NT2/D1 (cell line): ENCODE measurements at places on chromosomes 6 and 20.

GRCh38 chr6:39402239-39402751 lies 79.8 kb upstream of the KCNK16 start:
- no peak for DNase-seq

GRCh38 chr6:2725999-2726567 lies 24.6 kb downstream of the MYLK4 start:
- no peak for DNase-seq

DNA sequence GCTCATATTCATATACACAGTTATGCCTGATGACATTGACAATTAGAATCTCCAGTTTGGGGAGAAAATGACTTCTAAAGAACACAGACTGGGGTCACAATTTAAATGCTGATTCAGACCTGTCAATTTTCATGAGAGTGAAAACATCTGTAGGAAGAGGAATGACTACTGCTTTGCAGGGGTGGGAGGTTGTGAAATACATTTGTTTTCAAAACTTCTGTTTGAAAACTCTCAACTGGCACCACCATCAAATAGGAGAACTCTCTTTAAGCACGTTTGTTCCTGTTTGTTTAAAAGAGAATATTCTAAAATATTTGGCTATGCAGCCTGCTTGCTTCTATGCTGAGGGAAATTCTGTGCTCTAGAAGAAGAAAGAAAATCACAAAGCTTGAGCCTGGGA lies 50.8 kb upstream of the ADGRF5 start:
- no peak for DNase-seq

DNA sequence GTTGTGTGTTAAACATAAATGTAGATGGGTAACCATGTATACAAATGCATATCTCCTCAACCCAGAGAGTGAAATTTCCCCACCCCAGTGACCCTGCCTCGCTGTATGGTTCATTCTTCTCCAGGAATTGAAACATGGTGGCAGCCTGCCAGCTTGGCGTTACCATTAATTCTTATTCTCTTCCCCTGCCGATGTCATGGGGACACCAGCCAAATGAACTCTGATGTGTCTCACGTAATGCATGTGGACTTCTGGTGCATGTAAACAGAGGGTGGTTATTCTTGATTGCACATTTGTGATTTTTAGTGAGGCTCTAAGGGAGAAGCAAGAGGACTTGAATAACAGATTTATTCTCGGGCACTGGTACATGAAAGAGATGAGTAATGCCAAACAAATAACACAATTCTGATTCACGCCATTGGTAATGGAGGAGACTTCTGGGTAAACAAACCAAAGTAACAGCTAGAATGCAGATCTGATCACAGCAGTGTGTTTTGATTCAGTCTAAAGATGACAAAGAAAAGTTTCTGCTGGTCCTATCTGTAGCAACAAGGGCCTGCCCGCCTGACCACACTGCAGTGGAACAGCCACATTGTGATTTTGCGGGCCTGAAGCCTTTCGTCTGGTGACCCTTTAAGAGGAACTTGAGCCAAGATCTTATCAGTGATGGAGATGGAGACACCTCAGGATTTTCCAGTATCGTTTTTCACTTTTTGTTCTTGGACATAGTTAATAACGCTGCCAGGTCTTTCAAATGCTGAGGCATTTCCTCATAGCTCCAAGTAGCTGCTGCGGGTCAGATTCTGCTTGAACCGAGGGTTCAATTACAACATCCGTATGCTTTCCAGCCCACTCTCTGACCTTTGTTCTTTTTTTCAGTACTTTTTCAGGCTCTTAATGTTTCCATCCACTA lies 171.8 kb upstream of the AKAP12 start:
- no peak for DNase-seq

DNA sequence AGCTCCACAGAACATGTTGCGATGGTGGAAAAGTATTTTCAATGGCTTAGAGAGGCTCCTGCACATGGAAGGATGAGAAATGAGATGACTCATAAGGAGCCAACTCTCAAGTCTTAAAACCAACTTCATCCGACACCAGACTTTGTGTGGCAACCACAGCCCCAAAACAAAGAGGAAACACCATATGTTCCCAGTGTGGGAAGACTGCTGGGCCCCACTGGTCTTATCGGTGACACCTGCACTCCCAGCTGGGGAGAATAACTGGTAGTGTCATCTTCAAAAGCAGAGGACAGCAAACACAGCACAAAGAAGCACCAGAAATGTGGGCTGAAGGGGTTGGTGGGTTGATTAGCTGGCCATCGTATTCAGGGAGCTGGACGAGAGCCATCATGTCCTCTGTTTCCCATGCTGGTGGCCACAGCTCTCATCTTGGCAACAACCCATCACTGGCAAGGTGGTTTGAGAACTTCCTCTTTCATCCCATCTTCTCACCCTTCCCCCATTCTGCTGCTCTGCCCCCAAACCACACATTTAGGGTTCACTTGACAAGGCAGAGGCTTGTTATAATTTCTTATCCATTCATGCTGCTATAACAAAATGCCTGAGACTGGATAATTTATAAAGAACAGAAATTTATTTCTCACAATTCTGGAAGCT lies 46.0 kb upstream of the TASP1 start:
- DNase-seq, result no peak

- no peak for DNase-seq
Observed at GRCh38 chr6:56689663-56690062, 47.0 kb upstream of the DST start.

- no peak for DNase-seq
Observed at GRCh38 chr6:68615938-68616337, 19.1 kb upstream of the ADGRB3 start.

GRCh38 chr6:72890233-72890632 lies 268.4 kb downstream of the KCNQ5 start:
- no peak for DNase-seq

- no peak for DNase-seq
Observed at GRCh38 chr6:113653275-113653674, 203.9 kb upstream of the MARCKS start.

GRCh38 chr6:150831577-150831976 lies 33.9 kb upstream of the MTHFD1L start:
- no peak for DNase-seq

- no peak for DNase-seq
Observed at GRCh38 chr20:62068997-62069396, 3.3 kb upstream of the TAF4 start.

DNA sequence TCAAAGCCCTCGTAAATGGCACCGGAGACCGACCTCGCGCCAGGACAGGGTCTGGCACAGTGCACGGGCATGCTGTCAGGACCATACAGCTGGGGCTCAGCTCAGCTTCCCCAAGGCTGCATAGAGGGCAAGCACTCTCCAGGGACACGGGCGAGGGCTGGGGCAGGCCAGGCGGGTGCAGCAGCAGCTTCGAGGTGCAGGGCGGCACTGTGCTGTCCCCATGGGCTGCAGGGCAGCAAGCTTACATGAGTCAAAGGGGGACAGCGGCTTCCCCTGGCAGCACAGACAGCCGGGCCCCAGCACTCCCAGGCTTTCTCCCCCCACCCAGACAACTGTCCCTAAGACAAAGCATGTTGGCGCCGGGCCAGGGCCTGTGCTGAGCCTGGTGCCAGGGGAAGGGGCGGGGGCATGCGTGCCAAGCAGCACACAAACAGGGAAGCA lies 25.7 kb downstream of the PSMG4 start:
- no peak for DNase-seq

DNA sequence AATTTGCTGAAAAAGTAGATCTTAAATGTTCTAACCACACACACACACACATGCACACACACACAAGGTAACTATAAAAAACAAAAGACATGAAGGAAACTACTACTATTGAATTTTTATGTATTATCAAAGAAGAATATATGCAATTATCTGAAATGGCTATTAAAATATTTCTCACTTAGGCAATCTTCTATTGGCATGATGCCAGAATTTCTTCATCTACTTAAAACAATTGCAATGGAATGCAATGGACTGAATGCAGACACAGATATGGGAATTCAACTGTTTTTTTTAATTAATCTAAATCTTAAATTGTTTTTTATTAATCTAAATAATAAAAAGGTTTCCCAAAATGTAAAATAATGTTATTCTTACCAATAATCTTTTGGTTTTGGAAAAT lies 152.6 kb upstream of the SMLR1 start:
- no peak for DNase-seq

DNA sequence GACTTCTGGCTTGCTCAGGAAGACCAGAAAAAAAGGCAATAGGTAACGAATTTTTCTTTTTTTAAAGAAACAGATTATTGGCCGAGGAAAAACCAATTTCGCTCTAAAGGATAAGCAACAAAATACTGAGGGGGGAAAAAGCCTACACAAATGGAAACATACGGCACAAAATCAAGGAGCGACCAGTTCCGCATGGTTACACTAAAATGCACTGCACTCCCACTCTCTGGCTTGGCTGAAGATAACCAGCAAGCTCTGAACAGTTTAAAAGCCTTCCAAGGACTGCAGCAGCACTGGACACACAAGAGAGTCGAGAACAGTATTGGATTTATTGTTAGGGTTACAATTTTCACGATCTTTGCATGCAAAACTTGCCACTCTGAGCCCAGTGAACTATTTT lies 881 bp upstream of the MAP7 start:
- no peak for DNase-seq

DNA sequence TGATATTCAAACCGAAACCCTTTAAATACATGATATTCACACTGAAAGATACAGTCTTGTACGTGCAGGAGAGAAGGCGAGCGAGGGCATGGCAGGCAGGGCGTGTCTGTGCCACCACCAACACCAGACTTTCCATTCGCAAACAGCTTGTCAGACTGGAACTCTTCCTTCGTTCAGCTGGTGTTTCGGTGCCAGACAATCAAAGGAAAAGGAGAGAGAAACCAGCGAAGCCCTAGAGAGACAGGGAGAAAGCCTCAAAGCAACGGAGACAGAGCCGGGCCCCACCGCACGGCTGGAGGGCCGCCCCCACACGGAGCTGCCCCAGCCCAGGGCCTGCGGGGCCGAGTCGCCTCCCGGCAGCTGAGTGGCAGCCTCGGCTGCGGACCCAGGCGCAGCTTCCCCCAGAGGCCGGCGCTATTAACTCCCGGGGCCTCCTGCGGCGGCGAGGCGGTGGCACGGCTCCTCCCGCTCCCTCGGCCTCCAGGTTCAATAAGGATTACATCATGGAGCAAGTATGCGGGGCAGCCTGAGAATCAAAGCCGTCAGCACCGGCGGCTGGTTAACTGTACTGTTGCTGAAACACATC lies 32.1 kb upstream of the NR2E1 start:
- peak; percentile 84 for DNase-seq

GRCh38 chr6:8000188-8000596 lies 64.0 kb downstream of the BLOC1S5 start:
- no peak for DNase-seq

GRCh38 chr6:31152781-31153180 lies 4.8 kb downstream of the CCHCR1 start:
- DNase-seq, result no peak

- DNase-seq, result no peak
Observed at GRCh38 chr6:10363911-10364310, 51.0 kb downstream of the TFAP2A start.
